ENCODE measurements at places on chromosomes 1 and 21.

- no peak for DNase-seq
Measured at GRCh38 chr1:244046907-244047611, 4.0 kb upstream of the ZBTB18 start.

DNA sequence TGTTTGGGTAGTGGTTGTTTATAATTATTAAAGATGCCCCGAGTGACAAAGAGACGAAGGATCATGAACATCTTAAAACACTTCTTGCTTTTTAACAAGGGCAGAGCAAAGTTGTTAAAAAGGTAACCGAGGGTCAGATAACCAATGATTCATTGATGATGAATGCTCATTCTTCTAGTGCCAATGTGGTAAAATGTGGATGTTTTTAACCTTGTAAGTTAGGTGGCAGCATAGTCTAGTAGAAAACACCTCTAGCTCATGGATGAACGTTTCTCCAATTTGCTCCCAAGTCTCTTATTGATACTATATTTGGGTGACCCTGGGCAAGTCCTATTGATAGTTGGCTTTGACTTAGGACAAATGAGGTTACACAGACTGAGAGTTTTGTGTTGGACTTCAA is 167.9 kb downstream of the KIF26B start:
- DNase-seq: no peak

DNA sequence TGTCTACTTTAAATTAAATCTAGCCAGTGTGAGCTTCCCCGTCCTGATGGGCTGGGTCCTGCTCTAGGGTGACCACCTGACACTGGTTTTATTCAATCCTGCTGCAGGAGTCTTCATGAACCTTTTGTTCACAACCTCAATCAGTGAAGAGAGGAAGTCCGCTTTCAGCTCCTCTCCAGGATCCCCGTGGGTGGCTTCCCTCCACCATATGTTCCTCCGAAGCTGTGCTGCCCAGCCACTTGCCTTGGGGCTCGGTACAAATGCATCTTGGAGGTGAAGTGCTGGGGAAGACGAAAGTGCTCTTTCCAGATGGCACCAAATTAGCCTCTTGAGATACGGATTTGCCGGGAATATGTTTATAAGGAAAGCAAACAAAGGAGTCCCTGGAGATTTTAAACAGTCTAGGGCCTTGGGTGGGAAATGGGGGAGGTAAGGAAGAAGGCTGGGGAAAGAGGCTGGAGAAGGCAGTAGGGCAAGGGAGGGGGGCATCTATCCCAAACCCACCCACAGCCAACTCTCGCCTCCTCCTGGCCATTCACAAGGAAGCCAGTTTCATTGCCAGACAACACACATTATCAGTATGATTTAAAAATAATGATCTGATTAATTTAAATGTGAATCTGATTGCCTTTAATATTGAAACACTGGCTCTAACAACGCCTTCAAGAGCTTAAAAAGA is 430.8 kb downstream of the DISC1 start:
- no peak for DNase-seq

- no peak for DNase-seq
Measured at GRCh38 chr1:167541003-167541402, 12.6 kb downstream of the CREG1 start.

GRCh38 chr1:20361805-20362381 is 71.2 kb downstream of the VWA5B1 start:
- DNase-seq: peak; percentile 71

GRCh38 chr1:3393987-3394920 is 60.2 kb upstream of the ARHGEF16 start:
- DNase-seq: no peak

- peak; percentile 53 for DNase-seq
Measured at GRCh38 chr1:35717911-35718476, 690 bp downstream of the C1orf216 start.

- DNase-seq: no peak
Measured at GRCh38 chr1:183571678-183572268, 18.5 kb downstream of the NCF2 start.

DNA sequence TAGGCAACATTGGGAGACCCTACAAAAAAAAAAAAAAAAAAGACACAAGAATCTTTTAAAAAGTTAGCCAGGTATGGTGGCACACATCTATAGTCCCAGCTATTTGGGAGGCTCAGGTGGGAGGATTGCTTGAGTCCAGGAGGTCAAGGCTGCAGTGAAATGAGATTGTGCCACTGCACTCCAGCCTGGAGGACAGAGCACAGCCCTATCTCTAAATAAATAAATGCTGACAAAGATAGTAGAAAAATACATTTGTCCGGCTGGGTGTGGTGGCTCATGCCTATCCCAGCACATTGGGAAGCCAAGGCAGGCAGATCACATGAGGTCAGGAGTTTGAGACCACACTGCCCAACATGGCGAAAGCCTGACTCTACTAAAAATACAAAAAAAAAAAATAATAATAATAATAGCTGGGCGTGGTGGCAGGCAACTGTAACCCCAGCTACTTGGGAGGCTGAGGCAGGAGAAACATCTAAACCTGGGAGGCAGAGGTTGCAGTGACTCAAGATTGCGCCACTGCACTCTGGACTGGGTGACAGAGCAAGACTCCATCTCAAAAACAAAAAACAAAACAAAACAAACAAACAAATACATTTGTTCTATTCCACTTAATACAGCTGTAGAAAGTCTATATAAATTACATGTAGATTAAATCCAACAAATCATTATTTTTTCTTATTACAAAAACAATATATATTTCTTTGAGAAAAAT is 48.5 kb downstream of the PHACTR4 start:
- no peak for DNase-seq

- no peak for DNase-seq
Measured at GRCh38 chr1:84001501-84001900, 2.6 kb upstream of the TTLL7 start.

- no peak for DNase-seq
Measured at GRCh38 chr1:116458695-116459094, 85.7 kb downstream of the ATP1A1 start.

GRCh38 chr1:21499283-21499950 is 9.8 kb upstream of the ALPL start:
- DNase-seq: no peak

DNA sequence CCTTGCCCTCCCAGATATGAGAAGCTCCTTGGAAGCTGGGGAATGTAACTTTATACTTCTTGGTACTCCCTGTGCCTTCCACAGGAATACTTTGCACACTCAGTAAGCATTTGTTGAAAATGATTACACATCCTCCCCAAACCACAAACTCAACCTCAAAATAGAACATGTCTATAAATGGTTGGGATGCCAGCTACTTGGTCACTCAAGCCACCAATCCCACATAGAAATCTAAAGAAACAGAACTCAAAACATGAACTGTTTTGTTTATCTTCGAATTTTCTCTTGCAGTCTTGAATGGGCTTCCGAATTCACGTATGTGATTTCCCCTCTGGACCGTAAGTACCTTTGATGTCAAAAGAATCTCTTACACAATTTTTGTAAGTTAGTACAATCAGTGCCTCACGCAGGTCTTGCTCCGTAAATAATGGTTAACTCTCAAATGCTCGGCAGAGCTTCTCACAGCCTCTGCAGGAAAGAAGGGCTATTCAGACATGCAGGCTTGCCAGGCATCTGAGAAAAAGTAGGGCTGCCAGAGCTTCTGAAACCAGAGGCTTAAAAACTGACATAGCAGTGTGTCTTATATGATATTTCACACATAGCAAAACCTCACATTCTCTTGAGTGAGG is 26.9 kb downstream of the SORT1 start:
- DNase-seq: no peak

DNA sequence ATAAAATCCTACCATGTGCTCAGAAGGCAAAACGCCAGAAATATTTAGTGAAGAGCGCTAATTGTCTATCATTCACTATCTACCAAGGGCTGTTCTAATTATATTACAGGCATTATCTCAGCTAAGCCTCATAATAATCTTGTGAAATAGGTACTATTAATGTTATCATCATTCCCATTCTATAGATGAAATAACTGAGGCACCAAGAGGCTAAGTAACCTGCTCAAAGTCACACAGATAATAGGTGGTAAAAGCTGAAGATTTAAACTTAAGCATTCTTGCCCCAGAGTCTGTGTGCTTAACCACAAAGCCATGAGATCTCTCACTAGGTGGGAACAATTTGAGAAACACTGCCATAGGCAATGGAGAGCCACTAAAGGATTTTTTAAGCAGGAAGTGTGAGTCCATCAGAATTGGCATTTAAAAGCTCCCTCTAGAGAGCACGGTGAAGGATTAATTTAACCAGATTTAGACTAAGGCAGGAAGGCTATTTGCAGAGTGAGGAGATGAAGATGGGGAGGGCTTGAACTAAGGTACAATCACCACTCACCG is 1.7 kb upstream of the SMAP2 start:
- DNase-seq: no peak

DNA sequence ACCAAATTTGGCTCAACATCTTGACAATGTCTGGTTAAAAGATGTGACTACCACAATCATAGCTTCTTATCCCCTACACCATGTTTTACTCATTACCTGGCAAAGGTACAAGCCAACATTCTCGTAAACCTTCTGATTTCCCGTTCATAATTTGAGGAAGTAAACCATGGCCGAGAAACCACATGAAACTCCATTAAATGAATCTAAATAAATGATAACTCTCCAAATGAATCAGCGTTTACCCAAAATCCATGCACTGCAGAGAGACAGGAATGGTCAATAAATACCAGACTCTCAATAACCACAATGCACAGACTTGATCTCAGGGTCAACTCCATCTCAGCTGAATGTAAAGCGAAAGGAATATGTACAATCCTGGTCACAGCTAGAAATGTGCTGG is 125.2 kb downstream of the TYW3 start:
- DNase-seq: no peak

DNA sequence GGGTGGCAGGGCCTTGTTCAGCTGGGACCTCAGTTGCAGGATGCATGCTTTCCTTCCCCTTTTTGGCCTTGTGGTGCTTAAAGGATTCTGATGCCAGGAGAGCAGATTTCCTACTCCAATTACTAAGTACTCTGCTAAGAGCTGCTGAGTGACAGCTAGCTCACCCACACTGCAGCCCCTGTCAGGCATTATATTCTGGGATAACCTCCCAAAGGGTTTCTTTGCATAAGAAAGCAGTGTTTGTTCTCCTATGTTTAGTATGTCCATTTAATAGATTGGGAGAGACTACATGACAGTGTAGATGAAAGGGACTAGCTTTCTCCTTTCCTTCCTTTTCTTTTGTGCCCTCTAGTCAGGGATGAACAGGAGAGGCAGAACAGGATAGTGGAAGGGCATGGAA is 100.7 kb downstream of the FAM78B start:
- DNase-seq: no peak

DNA sequence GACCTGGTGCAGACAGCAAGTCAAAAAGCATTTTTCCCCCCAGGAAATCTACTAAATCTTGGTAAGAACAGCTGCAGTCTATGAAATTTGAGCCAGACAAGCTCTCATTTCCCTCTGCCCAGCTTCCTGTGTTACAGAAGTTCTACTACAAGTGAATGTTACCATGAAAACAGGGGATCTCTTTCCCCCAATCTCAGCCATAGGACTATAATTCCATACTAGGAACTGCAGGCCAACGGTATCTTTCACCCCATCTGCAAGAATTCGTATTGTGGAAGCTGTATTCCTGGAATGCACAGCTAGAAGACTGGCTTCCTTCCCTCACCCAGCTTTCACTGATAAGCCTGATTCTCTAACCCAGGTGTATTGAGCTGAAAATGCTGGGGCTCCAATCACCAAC is 1655.4 kb downstream of the BRINP3 start:
- DNase-seq: no peak

DNA sequence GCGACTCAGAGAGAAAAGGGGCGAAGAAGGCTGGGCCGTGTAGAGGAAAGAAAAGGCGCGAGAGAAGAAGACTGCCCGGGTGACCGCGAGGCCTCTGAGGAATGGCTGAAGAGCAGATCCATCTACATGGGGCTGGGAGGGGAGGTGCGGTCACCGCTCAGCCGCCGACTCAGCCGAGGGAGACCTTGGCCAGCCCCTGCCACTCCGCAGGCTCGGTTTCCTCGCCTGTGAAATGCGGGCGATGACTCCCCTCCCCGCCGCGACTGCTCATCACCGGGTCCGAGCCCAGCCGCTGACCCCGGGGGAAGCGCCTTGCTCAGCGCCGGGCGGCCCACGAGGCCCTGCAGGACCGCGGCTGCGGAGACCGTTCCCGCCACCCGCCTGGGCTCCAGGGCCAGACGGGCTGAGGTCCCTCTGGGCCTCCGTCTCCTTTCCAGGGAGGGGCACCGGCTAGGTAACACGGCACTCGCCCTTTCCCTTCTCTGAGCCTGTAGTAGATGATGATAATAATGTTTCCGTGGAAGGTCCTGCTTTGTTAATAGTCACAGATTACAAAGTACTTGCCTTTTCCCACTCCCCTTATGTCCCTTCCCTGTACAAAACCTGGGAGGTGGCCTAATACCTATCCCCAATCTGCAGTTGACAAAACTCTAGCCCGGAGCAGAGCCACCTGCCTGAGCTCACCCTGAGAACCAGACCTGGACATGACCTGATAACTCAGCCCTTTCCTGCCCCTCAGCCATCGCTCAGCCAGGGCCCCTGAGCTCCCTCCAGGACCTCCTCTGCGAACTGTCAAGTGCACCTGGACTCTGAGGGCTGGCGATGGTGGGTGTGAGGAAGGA is 1.6 kb upstream of the BSND start:
- no peak for DNase-seq

Data from activated effector memory CD4-positive, alpha-beta T cell treated with anti-CD3 and anti-CD28 coated beads, Interleukin-2, amount 50 U/mL, for 16 hours (primary cell).